Fibroblast of lung (primary cell): ENCODE measurements at places on chromosomes 3 and 15. TPM values are rescaled to one million over a fixed set of nuclear protein-coding genes. Genes with fewer than 3 reads are reported as not detected.

The CYP19A1 gene
- 2.3 and 3.9 TPM in 2 replicates for total RNA-seq

GRCh38 chr15:99475754-99476412 lies 89.9 kb upstream of the MEF2A start:
- no peak overlapping the region for H3K4me3 ChIP-seq
- no peak for DNase-seq
- peaks cover 24% of the 10 kb centered on the region for H3K4me1 ChIP-seq

DNA sequence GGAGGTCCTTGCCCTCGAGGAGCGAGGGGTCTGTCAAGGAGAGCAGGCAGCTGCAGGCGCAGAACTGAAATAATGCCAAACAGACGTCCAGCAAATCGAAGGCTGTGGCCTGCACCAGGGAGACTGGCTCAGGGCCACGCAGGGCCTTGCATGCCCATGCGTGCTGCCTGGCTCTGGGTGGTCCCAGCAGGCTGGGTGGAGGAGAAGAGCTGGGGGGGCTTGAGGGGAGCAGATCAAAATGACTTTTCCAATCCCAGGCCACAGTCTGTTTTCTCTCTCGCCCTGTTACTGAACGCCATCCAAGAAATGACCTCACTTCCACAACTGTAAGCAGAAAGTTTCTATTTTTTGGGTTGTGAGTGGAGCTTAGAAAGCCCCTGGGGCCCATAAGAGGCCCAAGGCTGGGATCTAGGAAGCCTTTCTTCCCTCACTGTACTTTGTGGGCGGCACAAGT lies 96.9 kb upstream of the RPL32 start:
- no peaks in the 10 kb centered on the region for H3K27me3 ChIP-seq
- H3K4me1 ChIP-seq: peaks cover 6% of the 10 kb centered on the region
- no peak overlapping the region for H3K27ac ChIP-seq
- peaks cover 7% of the 10 kb centered on the region for H3K36me3 ChIP-seq
- DNase-seq: peak; percentile 67

The ANKUB1 gene
- not detected in 2 replicates for total RNA-seq

GRCh38 chr3:196778755-196779154 lies 39.1 kb downstream of the PAK2 start:
- DNase-seq: peak; percentile 56
- no peaks in the 10 kb centered on the region for H3K27me3 ChIP-seq

DNA sequence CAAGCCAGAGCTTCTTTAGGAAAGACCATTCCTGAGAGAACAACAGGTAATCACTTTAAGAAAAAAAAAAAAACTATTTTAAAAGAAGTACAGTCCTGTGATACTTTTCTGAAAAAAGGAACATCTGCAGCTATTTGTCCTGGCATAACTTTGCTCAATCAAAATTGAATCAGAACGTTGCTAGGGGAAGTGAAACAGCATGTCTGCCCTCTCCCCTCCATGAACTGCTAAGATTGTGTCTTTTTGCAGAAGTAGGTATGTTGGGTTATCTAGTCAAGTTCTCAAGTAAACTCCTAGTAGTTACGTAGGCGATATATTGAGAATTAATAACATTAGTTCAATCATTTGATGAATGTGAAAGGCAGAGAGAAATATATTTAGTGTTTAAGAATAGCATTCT lies 1013.3 kb downstream of the TUSC7 start:
- no peaks in the 10 kb centered on the region for H3K4me1 ChIP-seq
- H3K27ac ChIP-seq: no peak overlapping the region
- no peak overlapping the region for H3K4me3 ChIP-seq
- H3K36me3 ChIP-seq: no peaks in the 10 kb centered on the region

The MYO5C gene
- total RNA-seq: under 0.01 TPM in 2 replicates

GRCh38 chr15:29970402-29970695 lies 112.4 kb upstream of the GOLGA8J start:
- no peak for DNase-seq
- H3K27ac ChIP-seq: no peak overlapping the region
- H3K27me3 ChIP-seq: peaks cover 21% of the 10 kb centered on the region
- H3K36me3 ChIP-seq: no peaks in the 10 kb centered on the region
- H3K4me1 ChIP-seq: no peaks in the 10 kb centered on the region
- no peak overlapping the region for H3K4me3 ChIP-seq

The MRPS22 gene
- total RNA-seq: 81.3 and 90.1 TPM in 2 replicates

DNA sequence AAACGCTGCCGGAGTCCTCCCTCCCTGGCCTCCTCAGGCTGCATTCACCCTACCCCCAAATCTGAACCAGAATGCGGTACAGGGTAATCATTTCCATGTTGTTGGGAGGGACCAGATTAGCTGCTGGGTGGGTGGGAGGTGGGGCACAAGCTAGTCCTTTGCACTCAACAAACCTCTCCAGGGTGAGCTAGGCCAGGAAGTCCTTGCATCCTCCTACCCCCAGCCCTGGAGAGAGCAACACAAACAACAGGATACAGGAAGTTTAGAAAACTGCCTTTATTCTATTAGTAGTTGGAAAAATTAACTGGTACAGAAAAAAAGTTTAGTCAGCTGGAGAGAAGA lies 702 bp upstream of the GPX1 start:
- DNase-seq: no peak
- H3K27me3 ChIP-seq: no peaks in the 10 kb centered on the region
- H3K36me3 ChIP-seq: peaks cover 19% of the 10 kb centered on the region

GRCh38 chr15:62147551-62147950 lies 17.5 kb downstream of the C2CD4B start:
- no peak overlapping the region for H3K4me3 ChIP-seq
- peaks cover 2% of the 10 kb centered on the region for H3K27me3 ChIP-seq
- no peaks in the 10 kb centered on the region for H3K4me1 ChIP-seq
- H3K27ac ChIP-seq: no peak overlapping the region
- H3K36me3 ChIP-seq: no peaks in the 10 kb centered on the region
